ENCODE measurements at places on chromosomes 2 and 18.

DNA sequence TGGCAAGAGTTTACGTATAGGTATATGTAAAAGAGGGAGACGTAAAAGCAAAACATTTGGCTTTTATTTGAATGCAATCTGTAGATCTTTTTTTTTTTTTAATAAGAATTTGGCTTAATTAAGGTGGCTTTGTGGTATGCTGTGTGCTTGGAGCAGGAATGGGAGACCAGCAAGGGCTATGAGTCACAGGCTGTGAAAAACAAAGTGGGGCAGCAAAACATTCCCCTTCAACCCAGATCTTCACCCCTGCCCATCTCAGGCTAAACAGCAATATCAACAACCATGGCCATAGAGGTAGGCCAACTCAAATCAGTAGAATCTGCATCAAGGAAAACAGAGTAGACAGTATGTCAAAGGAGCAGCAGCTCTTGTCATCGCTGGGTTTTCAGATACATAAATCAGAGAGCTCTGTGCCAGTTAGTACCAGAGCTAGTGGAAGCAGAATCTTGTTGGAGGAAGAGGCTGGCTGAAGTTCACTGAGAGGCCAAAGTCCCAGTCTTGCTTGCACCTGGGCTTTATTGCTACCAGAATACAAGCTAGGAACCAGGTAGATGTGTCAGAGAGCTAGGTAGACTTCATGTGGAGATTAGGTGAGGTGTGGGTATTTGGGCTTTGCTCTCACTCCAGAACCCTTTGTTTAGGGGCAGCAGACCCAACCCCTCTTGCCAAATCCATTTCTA, 191.5 kb upstream of the FANCL start:
- DNase-seq = peak; percentile 79

DNA sequence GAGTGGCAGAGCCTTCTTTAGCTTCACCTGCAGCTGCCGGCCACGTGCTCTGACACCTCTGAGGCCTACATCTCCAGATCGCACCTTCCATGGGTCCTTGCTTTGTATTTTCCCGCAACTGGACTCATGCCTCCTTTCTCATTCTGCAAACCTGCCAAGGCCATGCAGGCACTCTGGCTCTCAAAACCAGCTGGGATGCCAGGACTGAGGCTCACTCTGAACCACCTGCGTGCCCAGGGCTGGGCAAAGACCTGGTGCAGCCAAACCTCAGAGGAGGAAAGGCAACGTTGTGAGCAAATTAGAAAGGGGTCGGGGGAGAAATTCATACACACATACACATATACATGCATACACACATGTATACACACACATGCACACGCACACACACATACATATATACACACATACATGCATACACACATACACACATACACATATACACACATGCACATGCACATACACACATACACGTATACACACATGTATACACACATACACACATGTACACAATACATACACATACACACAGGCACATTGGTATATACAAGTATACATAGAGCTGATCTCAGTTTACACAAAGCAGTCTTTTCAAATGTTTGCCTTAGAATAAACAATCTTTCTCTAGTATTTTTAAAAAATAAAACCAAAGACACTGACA, 125.2 kb downstream of the RTP5 start:
- no peak for DNase-seq

DNA sequence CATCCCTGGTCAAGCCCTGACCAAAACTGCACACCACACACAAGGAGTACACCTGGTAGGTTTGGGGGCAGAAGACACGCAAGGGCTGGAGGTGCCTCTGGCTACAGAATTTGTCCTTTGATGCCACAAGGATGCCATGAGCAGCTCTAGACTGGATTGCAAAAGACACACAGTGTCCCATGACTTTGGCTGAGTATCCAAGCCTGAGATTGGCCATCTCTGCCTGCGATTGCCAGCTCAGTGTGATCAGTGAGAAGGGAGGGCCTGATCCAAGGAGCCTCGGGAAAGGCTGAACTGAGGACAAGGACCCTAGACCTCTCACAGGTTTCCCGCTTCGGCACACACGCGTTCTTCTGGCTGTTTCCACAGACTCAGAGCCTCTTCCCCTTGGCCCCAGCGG, 60.0 kb upstream of the FOSL2 start:
- DNase-seq = no peak

- peak; percentile 92 for DNase-seq
Observed at GRCh38 chr2:237474931-237475703, 11.9 kb upstream of the MLPH start.

DNA sequence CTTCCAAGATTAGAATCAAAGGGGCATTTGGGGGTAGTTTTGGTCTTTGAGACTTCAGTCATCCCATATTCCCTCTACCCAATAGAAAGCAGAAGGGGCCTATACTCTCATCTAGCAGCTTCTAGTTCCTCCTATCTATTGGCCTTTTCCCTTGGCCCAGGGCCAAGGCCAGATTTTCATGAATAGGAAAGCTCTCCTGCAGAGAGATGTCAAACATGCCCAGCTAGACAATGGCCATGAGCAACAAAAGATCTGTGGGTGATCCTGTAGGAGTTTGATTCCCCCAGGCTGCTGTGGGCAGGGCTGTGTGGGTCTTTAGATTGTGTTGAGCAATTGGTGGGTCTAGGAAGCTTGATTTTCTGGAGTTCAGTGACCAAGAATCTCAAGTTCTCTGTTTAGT, 2.9 kb upstream of the ADCYAP1 start:
- DNase-seq = no peak

DNA sequence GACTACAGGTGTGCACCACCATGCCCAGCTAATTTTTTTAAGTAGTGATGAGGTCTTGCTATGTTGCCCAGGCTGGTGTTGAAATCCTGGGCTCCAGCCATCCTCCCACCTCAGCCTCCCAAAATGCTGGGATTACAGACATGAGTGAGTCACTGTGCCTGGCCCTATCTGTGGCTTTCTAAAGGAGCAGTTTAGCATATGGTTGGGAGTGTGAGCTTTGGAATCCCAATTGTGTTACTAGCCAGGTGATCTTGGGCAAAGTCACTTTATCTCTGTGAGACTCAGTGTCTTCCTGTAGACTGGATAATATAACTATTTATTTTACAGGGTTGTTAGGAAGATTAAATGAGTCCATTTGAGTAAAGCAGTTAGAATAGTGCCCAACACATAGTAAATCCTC, 19.8 kb upstream of the SMAD4 start:
- no peak for DNase-seq

DNA sequence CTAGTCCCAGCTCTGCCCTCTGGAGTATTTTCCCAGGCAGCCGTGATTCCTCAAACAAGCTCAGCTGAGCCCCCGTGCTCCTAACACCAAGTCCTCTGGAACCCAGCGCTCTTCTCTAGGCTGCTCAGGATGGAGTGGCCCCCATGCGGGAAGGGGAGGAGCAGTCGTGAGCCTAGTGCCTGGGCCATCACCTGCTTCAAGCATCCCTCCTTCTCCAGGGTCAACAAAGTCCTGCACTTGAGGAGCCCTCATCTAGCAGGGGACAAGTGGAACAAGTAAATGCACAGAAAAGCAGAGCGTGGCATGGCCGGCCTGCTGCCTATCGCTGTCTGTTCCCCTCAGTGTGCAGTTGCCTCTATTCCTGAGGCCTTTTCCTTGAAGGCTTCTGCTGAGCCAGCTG, 168.6 kb downstream of the INHBB start:
- no peak for DNase-seq

GRCh38 chr2:66110086-66110485, 324.8 kb upstream of the MEIS1 start:
- no peak for DNase-seq

- no peak for DNase-seq
Observed at GRCh38 chr2:209351636-209352035, 72.2 kb upstream of the MAP2 start.

GRCh38 chr2:210623506-210623905, 67.1 kb downstream of the CPS1 start:
- peak; percentile 49 for DNase-seq

- no peak for DNase-seq
Observed at GRCh38 chr18:76264876-76265250, 230.2 kb downstream of the ZNF516 start.

GRCh38 chr2:2998971-2999370, 378.6 kb downstream of the EIPR1 start:
- no peak for DNase-seq

- DNase-seq = no peak
Observed at GRCh38 chr2:207937823-207938222, 87.5 kb downstream of the PLEKHM3 start.

GRCh38 chr18:23277399-23277798, 142.1 kb downstream of the CABLES1 start:
- DNase-seq = no peak

DNA sequence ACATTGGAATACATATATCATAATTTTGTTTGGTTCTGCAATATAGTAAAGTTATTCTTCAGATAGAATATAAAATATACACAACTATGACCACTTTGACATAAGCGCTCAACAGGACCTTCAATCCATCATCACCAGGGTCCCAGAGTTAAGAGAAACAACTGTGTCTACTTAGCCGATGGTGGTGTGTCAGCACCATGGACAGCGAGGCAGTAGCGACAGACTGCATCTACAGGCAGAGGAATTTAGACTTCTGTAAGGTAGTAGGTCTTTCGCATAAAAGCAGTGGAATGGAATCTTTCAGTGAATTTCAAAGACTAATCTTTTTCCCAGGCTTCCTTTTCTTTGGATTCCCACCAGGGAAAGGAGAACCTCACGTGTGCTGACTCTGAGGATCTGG, 20.5 kb upstream of the LRPPRC start:
- DNase-seq = peak; percentile 82

GRCh38 chr2:171309455-171310286, 124.1 kb downstream of the METTL8 start:
- DNase-seq = no peak

DNA sequence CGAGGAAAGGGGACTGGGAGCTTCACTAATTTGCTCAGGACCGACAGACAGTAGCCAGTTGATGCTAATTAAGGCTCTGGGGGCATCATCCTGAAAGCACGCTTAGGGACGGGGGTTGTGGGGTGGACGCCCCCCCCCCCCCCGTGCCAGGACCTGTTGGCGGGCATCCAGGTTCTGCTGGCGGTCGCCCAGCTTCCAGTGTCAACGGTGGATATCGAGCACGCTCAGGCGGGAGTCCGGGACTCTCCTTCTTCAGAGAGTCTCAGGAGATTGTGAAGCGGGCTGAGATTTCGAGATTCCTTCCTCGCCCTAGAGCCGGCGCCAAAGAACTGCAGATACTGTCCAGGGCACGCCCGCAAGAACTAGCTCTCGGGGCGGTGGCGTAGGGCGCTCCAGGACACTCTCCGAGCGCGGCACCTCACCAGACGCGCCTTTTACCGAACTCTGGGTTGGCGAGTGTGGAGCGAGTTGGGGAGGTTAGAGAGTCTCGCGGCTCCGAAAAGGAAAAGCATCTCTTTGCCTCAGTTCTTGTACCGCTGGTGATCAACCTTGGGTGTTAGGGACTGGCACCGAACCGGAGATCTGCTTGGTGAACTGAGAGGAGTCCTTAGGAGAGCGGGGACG, 5.6 kb downstream of the RAX start:
- no peak for DNase-seq

GRCh38 chr18:6920099-6920955, 190.8 kb downstream of the ARHGAP28 start:
- peak; percentile 79 for DNase-seq

- DNase-seq = no peak
Observed at GRCh38 chr2:160650196-160651118, 156.8 kb upstream of the RBMS1 start.

- DNase-seq = no peak
Observed at GRCh38 chr2:73257021-73257420, 22.9 kb downstream of the CCT7 start.

- no peak for DNase-seq
Observed at GRCh38 chr2:105796791-105797190, 52.1 kb downstream of the NCK2 start.

DNA sequence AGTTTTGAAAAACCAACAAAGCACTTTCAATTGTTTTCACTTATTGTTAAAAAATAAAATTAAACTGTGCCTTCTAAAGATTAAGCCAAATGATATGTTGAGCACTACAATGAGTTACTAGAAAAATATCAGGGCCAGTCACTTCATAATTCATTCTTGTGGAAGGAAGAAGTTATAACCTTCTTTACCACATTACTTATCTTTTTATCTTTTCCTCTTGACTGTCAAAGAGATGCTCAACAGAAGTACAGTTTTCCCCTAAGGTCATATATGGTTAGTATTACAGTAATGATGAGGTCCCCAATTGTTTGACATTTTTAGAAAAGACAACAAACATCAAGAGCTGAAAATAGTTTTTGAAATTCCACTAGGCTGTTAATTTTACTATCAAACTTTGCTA, 9.4 kb downstream of the PELI1 start:
- DNase-seq = no peak

GRCh38 chr2:186927867-186928191, 78.9 kb upstream of the ZSWIM2 start:
- DNase-seq = no peak

DNA sequence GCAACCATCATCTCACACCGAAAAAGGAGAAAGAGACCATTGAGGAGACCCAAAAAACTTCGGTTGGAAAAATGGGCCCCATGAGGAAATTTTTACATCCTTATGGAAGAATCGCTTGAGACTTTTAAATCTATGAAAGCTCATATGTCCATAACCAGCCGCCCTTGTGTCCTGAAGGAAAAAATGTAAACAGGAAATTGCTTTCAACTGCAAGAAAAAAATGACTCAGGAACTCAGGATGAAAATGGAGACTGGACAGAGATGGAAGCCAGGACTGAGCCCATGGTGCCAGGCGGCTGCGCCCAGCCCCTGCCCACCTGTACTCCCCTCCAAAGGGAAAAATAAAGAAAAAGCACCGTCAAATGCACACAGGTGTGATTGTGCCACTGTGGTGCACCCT, 81.5 kb upstream of the SLC66A3 start:
- DNase-seq = no peak

DNA sequence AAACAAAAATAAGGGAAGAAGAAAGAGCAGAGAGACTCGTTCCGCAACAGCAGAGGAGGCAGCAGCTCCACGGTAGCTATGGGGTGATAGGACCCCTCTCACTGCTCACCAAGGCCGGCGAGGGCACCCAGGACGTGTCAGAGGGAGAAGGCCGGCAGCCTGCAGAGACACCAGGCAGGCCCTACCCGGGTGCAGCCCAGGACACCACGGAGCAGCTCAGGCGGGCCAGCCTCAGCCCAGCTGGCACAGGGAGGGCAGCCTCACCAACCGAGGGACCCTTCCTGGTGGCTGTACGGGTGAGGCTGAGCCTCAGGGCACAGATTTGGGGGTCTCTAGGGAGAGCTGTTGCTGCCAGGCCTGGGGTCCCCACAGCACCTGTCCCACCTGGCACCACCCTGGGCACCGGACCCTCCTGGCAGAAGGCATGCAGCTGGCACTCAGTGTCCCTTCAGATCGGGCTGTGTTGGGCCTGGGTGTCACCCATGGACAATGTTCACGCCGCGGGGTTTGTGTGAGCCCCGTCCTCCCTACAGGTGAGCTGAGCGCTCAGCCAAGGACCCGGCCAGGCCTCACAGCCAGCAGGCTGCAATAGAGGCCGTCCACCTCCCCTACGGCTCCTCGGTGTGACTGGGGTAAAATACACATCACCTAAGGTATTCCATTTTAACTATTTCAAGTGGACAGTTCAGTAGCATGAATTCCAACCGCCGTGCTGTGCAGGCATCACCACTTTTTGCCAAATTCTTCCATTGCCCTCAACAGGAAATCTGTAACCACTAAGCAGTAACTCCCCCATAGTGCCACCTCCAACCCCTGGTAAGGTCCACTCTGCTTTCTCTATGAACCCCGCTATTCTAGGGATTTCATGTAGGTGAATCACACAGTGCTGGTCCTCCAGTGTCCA, 21.6 kb downstream of the KCNG2 start:
- no peak for DNase-seq

All from astrocyte of the hippocampus (primary cell).